ENCODE measurements at places on chromosomes 12 and 14.

DNA sequence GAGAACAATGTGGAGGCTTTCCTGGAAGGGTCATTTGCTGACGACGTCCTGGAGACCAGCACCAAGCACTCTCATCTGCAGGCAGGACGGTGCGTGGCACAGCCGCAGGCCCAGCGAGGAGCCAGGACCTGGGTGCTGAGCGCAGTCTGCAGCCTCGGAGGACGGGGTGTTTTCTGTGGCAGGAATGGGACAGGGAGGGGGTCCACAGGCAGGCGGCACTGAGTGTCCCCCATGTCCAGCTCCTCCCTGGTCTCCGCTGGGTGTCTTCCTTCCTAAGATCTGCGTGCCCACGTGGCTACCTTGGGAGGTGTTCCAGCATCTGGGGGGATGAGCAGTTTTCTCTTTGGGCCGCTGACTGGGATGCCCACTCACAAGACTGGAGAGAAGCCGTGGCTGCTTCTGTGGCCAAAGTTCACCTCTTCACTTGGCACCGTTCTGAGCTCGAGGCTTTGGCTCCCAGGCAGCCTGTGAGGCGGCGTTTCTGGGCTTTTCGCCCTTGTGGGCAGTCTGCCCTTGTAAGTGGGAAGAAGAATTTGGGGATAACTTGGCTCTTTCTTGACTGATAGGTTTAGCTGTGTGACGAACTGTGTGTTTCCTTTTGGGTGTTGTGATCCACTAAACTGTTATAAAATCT lies 72.2 kb downstream of the NOC4L start:
- no peak for DNase-seq

DNA sequence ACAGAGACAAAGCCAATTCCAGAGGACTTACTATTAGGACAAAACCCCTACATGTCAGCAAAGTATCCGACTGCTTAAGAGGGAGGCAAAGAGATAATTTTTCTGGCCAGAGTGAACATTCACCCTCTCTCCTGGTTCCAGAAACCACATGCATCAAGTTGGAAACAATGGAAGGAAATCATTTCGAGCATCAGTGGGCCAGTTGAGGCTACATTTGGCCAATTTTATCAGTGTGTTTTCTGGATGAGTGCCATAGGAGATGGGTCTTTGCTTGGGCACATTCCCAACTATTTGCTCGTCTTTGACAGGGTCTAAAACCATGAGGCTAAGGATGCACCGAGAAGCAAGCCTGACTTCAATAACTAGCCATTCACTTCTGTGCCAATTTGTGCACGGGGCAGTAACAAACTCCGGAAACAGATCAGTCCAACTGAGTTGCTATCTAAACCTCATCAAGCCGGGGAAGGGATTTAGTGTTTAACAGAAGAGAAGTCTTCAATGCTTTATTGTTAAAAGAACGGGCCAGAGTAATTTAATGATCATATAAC lies 17.4 kb downstream of the EGLN3 start:
- DNase-seq = no peak

DNA sequence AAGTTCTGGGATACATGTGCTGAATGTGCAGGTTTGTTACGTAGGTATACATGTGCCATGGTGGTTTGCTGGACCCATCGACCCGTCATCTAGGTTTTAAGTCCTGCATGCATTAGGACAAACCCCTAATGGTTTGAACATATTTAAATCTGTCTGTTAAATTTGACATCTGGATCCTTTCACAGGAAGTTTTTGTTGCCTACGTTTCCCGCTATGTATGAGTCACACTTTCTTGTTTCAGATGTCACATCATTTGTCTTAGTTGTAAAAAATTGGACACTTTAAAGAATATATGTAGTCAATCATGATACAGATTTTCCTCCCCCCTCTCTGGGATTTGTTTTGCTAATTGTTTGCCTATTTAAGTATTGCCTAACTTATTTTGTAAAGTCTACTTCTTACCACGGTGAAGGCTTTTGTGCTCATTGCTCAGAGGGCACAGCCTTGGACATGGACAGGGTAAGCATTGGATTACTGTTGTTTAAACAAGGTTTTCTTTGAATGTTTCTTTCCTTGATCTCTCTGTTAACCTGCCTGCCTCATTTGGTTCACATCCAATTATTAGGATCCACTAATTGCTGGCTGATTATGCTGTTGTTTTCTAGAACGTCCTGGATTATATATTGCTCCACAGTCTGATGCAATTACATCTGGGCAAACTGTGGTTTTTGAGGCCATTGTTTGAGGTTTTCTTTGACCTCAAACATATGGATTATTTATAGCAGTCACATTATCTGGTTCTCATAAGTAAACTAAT lies 1441.4 kb downstream of the AACS start:
- DNase-seq = no peak

GRCh38 chr12:14284184-14284722 lies 81.2 kb upstream of the ATF7IP start:
- DNase-seq = no peak

GRCh38 chr14:71187633-71188356 lies 280.5 kb downstream of the PCNX1 start:
- DNase-seq = no peak

GRCh38 chr14:20415782-20416206 lies 2.5 kb upstream of the TEP1 start:
- peak; percentile 75 for DNase-seq

DNA sequence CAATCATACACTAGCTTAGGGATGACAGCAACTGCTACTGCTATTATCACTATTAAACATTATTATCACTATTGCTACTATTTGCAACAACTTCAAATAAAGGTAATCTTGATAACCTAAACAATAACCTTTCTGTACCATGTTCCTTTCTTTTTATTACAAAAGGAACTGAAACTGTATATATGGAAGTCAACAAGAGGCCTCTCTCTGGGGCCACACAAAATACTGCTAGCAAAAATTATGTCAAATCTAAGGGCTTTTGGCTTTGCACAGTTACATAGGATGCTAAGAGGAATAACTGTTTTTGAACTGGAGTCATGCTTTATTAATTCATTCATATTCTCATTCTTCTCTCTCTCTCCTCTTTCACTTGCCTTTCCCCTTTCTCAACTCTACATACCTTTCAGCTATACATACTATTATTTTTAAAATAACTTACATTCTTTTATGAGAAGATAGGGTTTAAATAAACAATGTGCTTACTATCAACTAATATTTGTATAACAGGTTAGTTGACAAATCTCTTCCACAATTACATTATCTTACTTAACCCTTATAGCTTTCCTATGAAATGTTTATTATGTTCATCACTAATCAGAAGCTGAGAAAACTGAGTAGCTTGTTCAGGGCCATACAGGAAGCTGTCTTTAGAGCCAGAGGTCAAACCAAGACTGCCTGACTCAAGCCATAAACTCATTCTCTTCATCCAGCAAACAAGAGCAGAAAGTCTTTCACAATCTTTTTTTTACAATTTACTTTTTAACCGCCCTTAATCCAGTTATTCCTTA lies 25.7 kb downstream of the SPTSSA start:
- no peak for DNase-seq

DNA sequence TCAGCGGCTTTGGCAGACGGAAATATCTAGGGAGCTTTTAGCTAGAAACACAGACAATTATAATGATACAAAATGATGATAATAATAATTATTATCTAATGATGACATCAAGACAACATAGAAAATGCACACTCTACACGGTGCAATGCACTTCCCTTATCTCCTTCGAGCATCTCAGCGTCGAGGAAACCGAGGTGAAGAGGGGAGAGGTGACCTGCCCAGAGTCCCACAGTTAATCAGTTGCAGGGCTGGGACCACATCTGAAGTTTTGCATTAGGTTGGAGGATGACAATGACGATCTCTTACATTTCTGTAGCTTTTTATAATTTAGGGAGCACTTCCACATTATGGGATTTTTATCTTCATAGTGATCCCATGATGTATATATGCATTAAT lies 130.2 kb downstream of the PAPOLA start:
- no peak for DNase-seq

DNA sequence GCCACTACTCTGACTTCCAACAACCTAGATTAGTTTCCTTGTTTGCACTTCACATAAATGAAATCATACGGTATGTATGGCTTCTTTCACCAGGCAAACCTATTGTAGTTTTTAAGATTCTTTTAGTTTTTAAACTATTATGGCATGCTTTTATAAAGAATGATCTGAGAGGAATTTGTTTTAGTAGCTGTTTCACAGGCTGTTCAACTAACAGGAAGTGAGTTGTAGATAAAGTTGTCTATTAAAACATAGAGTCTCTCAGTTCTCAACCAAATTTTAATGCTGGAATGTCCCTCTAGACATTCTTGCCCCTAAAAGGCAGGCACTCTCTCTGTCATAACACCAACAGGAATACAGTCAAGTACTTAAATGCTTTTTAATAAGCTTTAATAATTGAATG lies 102.7 kb upstream of the DACT1 start:
- DNase-seq = no peak

GRCh38 chr12:104790296-104791125 lies 167.6 kb downstream of the SLC41A2 start:
- DNase-seq = peak; percentile 33

GRCh38 chr12:55717011-55718007 lies 1.5 kb downstream of the BLOC1S1 start:
- DNase-seq = peak; percentile 51

DNA sequence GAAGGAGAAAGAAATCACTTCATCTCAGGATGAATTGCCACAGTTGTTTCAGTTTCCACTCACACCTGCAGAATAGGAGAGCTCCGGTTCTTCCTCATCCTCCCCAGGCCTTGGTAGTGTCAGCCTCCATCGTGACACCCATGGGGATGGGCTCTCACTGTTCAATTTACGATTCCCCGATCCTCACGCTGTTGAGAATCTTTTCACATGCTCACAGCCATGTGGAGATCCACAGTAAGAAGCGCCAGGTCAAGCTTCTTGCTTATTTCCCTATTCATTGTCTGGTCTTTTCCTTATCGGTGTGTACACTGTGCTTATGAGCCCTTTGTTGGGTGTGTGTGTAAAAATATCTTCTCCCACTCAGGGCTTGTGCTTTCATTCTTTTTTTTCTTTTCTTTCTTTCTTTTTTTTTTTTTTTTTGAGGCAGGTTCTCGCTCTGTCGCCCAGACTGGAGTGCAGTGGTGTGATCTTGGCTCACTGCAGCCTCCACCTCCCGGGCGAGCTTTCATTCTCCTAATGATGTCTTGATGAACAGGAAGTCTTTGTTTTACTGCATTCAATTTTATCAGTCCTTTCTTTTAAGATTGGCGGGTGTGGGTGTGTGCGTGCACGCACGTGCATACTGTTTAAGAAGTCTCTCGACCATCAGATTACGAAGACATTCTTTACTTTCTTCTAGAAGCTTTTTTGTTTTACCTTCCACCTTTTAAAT lies 21.5 kb downstream of the RIN3 start:
- DNase-seq = peak; percentile 49

DNA sequence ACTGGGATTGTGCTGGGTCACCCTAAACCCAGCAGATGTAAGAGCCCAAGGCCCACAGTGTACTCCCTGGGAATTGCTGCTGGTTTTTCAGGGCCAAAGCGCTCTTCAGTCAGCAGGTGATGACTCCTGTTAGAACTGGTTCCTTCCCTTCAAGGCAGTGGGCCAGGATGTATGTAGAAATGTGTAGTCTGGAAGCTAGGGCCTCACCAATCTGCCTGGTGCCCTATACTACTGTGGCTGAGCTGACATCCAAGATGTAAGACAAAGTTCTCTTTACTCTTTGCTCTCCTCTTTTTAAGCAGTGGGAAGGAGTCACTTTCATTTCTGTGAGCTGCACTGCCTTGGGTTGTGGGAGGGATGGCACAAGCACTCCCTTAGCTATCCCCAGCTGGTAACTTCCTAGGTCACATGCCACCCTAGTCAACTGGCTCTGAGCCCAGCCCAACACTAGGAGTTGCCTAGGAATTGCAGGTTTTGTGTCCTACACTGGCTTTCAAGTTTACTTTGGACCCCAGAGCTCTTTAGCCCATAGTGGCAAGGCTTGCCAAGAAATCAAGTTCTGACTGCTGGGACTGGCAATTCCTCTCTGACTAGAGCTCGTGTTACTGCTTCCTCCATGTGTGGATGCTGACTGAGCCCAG lies 249.2 kb downstream of the C12orf50 start:
- no peak for DNase-seq

- DNase-seq = no peak
These were observed 711.5 kb downstream of the RPS29 start for GRCh38 chr14:48874711-48875110.

DNA sequence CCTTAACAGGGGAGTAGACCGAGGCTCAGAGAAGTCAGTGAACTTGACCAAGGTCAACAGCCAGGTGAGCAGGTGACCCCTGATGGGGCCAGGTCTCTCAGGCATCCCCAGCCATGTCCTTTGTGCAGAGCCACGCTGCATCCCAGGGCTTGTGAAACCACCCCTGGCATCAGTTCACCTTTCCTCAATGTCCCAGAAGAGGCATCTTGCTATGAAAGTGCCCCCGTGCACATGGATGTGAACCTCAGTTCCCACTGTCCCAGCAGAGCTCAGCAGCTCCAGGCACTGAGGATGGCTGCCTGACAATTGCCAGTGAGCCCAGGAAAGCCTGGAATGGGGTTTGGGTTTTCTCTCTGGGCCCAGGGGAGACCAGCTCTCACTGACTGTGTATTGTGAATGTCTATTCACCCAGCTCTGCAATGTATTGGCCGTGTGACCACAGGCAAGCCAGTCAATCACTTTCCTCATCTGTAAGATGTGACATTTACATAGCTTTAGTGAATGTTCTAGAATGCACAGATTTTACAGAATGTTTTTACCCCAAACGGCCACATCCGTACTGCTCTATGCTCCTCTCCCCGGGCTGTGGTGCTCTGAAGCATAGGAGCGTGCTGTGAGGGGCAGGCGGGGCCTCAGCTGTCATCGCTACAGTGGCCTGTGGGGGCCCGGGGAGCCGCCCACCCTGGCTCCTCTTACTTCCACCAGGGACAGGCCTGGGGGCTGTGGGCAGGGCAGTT lies 4.9 kb downstream of the CACNA2D4 start:
- DNase-seq = no peak

GRCh38 chr12:52096332-52097044 lies 17.0 kb downstream of the SMIM41 start:
- DNase-seq = no peak

GRCh38 chr14:48584031-48584430 lies 908.6 kb upstream of the MDGA2 start:
- DNase-seq = no peak

DNA sequence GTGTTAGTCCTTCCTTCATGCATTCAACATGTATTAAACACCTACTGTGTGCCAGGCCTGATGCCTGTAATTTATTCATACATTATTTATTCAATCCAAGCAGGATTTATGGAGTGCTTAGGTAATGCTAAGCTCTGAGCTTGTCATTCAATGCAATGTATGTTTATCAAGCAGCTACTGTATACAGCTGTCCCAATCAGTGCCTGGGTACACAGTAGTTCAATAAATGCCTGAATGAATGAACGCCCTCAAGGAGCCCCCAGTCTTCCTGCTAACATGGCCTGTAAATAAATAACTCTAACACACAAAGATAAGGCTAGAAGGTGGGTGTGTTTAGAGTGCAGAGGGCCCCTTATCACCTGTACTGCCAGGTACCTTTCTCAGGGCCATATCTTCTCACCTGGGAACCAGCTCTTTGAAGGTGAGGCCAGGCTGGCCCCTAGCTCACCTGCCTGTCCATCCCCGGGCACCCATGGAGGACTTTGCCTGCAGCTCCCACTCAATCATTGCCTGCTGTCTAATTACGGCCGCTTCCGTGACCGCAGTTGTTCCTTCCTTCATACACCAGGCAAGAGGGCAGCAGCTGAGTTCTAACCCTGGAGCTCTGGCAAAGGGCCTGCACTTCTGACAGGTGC lies 20.0 kb upstream of the KDM2B start:
- DNase-seq = no peak

- DNase-seq = peak; percentile 30
These were observed 77.7 kb upstream of the SLC38A2 start for GRCh38 chr12:46450279-46450748.

GRCh38 chr12:25840678-25841465 lies 117.6 kb upstream of the RASSF8 start:
- DNase-seq = no peak

- DNase-seq = peak; percentile 23
These were observed 467 bp upstream of the JAG2 start for GRCh38 chr14:105168979-105169507.

All from erythroblast (primary cell).